ENCODE measurements at places on chromosomes 11 and 22.

GRCh38 chr11:96317985-96318384 is 25.0 kb downstream of the MAML2 start:
- DNase-seq, result no peak

- no peak for DNase-seq
Measured at GRCh38 chr11:80873310-80873999, 1432.6 kb upstream of the TENM4 start.

DNA sequence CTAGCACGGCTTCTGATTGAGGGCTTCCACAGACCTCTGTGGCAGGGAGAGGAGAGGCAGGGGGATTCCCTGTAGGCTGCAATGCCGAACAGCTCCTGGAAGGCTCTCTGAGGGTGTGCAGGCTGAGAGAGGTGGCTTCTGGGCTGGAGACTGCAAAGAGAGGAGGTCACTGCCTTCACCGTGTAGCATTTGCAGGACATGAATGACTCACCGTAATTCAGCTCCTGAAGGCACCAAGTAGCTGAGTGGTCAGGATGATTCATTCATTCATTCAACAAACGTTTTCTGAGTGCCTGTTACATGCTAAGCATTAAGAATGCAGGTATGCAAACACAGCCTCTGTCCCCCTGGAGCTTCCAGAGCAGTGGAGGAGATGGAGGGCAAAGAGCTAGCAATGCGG is 18.0 kb upstream of the EIF3D start:
- peak; percentile 89 for DNase-seq

GRCh38 chr22:20391222-20391621 is 2.7 kb upstream of the ZNF74 start:
- DNase-seq, result no peak

DNA sequence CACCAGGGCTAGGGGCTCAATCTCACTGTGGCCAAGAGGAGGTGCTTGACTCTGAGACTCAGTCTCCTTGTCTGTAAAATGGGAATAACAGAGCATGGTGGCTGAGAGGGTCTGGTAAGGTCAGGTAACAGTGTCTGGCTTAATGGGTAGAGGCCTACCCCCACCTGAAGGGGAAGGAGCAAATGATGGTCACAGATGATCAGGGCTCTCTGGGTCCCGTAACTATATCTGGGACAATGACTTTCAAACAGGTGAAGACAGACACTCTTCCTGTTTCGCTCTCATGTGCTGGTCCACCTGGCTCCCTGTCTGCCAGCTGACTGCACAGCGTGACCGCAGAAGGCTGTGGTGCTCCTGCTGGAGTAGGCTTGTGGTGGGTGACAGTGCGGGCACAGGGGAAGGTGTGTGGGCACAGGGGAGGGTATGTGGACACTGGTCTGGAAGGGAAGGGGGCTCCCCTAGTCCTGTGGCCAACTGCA is 4.0 kb downstream of the A4GALT start:
- no peak for DNase-seq

DNA sequence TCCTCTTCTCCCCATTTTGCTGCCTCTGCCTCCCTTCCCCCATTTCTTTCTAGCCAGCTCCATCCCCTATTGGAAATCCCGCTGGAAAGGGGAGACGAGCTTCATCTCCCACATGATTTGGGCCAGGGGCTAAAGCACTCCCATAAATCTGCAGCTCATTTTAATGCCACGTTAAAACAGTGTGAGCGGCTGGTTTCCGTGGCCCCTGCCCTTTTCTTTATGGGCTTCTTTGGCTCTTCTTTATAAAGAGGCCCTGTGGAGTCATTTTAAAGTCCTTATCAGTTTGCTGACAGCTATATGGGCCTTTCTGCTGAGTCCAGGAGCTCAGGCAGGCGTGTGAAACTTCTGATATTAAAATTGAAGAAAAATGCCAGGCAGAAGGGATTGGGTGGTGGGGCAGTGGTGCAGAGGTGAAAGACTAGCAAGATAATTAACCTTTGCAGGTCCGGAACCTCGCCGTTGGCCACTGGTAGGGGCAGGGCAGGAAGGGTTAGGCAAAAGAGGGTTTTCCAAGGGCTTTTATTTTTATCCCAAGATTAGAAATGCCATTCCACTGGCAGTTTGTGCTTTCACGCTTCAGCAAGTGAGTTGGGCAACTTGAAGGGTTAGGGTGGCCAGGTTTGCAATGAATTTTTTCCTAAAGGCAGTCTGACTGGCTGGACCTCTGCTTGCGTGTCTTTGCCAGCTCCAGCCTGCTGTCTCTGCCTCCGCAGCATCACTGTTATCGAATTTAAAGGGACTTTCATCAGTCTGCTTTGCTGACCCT is 44.3 kb downstream of the EXT2 start:
- DNase-seq, result no peak

DNA sequence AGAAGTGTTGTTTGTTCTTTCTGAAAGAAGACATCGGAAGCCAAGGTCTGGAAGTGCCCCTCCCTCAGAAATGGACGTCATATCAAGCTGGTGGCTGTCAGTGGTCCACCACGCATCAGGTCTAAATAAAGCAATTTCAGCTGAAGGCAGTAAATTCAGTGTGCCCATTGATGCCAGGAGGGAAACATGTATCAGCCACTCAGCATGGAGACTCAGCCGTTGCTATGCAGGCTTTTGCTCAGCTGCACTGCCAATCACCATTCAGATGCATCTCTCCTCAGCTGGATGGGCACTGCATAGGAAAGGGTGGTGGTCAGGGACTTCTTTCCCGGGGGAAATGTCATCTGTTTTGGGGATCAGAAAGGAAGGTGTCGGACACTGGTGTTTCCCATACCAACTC is 878.2 kb downstream of the NTM start:
- DNase-seq, result no peak

- peak; percentile 70 for DNase-seq
Measured at GRCh38 chr11:27234043-27234668, 128.9 kb downstream of the CCDC34 start.

- DNase-seq, result no peak
Measured at GRCh38 chr11:15580056-15580774, 465.5 kb downstream of the INSC start.

DNA sequence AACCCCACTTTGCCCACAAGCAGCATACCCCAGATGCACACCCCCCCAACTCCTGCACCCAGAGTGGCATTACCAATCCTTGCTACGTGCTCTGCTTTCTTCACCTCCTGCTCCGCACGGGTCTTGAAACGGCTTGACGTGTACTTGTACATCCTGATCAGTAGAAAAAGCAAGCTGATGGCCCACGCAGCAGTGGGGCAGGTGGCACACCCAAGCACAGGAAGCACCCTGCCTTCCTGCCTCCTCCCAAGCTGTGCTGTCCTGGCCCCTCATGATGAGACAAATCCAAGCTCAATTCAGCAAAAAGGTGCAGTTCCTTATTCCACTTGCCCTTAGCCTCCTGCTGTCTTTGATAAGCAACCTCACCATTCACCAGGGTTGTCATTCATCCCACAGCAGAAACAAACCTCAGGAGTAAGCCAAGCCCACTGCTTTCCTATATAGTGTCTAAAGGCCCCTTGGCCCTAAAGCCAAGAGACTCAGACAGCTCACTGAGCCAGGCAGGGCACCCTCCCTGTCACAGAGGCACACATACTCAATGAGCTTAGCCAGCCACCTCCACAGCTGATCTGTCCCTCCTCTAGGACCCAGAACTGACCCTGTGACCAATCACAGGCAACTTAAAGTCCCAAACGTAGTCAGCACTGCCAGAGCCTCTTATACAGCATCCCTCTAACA is 27.8 kb downstream of the MORC2 start:
- no peak for DNase-seq

DNA sequence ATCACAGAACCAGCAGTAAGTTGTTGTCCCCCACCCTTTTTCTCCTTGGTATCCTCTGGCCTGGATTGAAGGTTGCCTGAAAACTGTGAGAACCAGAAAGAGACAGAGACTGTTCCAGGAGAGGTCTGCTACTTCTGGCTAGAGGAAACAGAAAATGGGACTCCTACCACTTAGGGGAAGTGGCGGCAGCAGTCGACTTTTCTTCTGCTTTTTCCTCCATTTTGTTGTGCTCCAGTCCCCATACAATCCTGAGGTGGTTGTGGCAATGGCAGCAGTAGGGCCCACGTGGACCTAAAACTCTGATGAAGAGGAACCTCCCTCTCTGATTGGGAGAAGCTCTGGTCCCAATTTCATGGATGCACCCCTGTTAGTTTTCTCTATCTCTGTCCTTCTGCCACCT is 76.0 kb upstream of the SORL1 start:
- DNase-seq, result no peak

- no peak for DNase-seq
Measured at GRCh38 chr11:102187416-102188151, 77.3 kb downstream of the YAP1 start.

GRCh38 chr11:30206249-30206996 is 24.4 kb upstream of the FSHB start:
- DNase-seq, result no peak

- DNase-seq, result no peak
Measured at GRCh38 chr11:12290477-12290922, 86.9 kb upstream of the PARVA start.

- DNase-seq, result no peak
Measured at GRCh38 chr11:19957294-19957943, 202.9 kb downstream of the DBX1 start.

DNA sequence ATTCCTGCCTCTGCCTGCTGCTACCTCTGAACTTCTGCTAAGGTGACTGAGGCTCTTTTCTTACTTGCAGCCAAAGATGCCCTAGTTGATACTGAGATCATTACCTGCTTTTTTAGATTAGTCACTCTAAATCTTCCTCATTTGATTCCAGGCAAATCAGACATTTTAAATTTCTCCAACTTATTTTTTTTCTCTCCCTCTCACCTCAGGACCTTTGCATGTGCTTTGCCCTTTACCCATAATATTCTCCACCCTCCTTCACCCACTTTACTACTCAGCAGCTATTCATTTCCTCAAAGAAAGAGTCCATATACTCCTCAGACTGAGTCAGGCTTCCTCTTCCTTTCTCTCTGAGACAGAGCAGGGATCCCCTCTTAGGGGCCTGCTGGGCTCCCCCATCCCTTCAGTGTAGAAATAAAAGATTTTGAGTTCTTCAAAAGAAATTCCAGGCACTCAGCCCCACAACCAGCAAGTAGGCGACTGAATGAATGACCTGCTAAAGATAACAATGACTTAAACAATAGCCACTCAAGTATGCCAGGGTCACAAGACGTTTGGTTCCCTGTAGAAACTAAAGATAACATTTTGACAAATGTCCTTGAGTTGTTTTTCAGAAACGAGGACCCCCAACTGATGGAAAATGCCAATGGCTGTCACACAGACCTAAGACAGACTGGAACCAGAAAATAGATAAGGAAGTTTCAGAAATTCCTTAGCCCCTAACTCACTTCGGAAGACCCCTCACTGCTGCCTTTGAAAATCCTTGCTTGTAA is 104.2 kb downstream of the MTNR1B start:
- DNase-seq, result no peak

DNA sequence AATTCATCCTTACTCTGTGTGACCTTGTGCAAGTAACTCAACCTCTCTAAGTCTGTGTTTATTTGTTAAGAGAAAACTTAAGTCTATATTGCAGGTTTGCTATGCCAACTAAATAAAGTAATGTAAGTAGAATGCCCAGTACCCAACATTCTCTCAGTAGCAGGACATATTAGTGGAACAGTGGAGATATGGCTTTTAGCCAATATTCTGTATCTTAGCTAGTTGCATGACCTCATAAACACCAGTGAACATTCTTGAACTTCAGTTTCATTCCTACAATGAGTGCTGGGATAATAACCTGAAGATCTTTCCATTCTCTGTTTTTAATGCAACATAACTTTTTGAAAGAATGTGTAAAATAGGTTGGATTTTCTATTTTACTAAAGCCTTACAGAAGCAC is 77.0 kb downstream of the RAB38 start:
- no peak for DNase-seq

- no peak for DNase-seq
Measured at GRCh38 chr11:110410651-110411050, 19.1 kb upstream of the FDX1 start.

DNA sequence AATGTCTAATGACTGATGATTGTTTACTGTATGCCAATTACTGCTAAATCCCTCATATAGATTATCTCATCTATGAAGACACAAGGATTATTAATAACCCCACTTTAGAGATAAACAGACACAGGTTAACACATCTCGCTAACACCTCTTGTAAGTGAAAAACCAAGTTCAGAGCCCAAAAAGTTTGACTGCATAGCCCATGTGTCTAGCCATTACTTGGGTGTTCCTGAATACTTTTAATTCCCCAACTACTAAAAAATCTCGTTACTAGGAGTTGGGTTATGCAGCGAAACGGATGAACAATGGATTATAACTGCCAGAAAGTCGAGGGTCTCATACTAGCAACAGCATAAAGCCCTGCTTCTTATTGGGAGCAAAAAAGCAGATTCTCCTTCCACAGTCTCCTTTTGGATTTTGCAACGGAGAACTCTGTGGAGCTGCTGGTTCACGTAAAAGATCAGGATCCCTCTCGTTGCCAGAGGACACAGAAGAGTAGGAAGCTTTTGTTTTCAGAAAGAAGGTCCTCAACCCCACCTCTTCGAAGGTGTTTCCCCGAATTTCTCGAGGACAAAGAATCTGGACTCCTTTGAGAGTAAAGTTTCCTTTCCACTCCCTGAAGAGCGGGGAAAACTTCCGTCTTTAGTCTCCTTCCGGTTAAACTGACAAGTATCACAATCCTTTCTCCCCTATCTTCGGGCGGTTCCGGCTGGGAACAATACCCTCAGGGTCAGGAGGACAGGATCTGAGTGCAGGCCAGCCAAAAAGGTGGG is 979 bp downstream of the ZBED5 start:
- peak; percentile 17 for DNase-seq

DNA sequence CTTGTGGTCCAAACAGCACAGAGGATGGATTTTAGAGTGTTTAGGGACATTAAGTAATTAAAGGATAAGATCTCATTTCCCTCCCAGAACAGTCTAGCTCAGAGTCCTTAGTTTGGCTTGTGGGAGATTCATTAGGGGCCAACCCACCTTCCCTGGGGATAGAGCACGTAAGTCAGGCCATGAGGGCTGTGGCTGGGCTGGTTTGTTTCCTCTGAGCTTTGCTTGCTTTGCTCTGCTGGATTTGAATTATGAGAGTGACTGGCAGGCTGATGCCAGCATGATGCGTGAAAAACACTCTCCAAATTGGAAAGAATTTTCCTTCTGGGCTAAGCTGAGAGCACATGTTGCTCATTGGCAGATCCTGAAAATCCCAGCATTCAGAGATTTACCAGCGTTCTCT is 84.7 kb upstream of the HEPHL1 start:
- DNase-seq, result no peak

GRCh38 chr22:38965614-38966379 is 8.4 kb downstream of the APOBEC3A start:
- DNase-seq, result no peak

- no peak for DNase-seq
Measured at GRCh38 chr11:96798445-96798844, 408.6 kb downstream of the JRKL start.

GRCh38 chr22:18152519-18152918 is 2.5 kb downstream of the USP18 start:
- no peak for DNase-seq

- DNase-seq, result no peak
Measured at GRCh38 chr11:37695283-37695682, 1097.2 kb upstream of the RAG2 start.

DNA sequence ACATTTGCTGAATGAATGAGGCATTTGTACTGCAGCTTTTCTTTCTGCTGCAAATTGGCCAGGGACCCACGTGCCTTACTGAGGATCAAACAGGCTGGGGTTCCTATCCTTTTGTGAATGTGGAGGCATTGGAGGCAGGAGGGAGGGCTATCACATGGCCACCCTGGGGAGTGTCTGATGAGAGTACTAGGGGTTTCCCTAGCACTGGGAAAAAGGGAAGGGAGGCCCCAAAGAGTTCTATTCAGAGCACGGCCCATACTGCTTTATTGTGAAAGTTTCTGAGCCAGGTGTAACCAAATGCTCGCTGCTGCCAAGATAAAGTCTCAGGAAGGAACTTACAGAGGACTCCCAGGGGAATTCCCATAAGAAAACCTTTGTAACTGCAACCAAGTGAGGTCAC is 78.4 kb upstream of the ANO1 start:
- no peak for DNase-seq
